Daoy (cell line): ENCODE measurements at places on chromosomes 6 and 20. TPM values are rescaled to one million over a fixed set of nuclear protein-coding genes. Genes with fewer than 3 reads are reported as not detected.

The CYP21A2 gene
- total RNA-seq: not detected in 2 replicates

The MEP1A gene
- not detected in 2 replicates for total RNA-seq

The ENPP1 gene
- total RNA-seq: 5.3 and 5.4 TPM in 2 replicates

The C6orf163 gene
- total RNA-seq: 0.15 and 0.63 TPM in 2 replicates

The SLC24A3 gene
- total RNA-seq: 0.06 TPM in 1 of 2 replicates, not detected in the other

The FOXA2 gene
- 0.33 and 0.57 TPM in 2 replicates for total RNA-seq

The ELOVL4 gene
- total RNA-seq: 2.5 and 4.2 TPM in 2 replicates

The NDUFAF5 gene
- 27.4 and 49.6 TPM in 2 replicates for total RNA-seq

The EEF1A1 gene
- total RNA-seq: 13,896 and 16,278 TPM in 2 replicates

The HAO1 gene
- total RNA-seq: not detected in 2 replicates

The CLIC5 gene
- total RNA-seq: 0.11 TPM in 1 of 2 replicates, not detected in the other

The GCLC gene
- 40.1 and 55.0 TPM in 2 replicates for total RNA-seq

The MGME1 gene
- 8.3 and 12.1 TPM in 2 replicates for total RNA-seq

The TRPC4AP gene
- 20.2 and 25.7 TPM in 2 replicates for total RNA-seq

The PGC gene
- not detected in 2 replicates for total RNA-seq

The ABHD16B gene
- total RNA-seq: not detected in 2 replicates

The BANF2 gene
- not detected in 2 replicates for total RNA-seq

The KCNK5 gene
- total RNA-seq: 5.2 and 7.1 TPM in 2 replicates

The SH3BGRL2 gene
- 13.2 and 15.8 TPM in 2 replicates for total RNA-seq

The SLC17A2 gene
- not detected in 2 replicates for total RNA-seq

The PTK6 gene
- total RNA-seq: not detected in 2 replicates

The ARMH2 gene
- not detected in 2 replicates for total RNA-seq

The MUC21 gene
- total RNA-seq: not detected in 2 replicates

The POLR1C gene
- 71.7 and 72.6 TPM in 2 replicates for total RNA-seq

The RSPH4A gene
- under 0.01 TPM in 1 of 2 replicates, not detected in the other for total RNA-seq

The DPPA5 gene
- not detected in 2 replicates for total RNA-seq

The TRIM40 gene
- not detected in 2 replicates for total RNA-seq

The TTLL9 gene
- 1.5 TPM in 1 of 2 replicates, not detected in the other for total RNA-seq

The SPATS1 gene
- total RNA-seq: not detected in 2 replicates

The SMOC2 gene
- not detected in 2 replicates for total RNA-seq
